ENCODE measurements at places on chromosomes 7 and 10. TPM values are rescaled to one million over a fixed set of nuclear protein-coding genes. Genes with fewer than 3 reads are reported as not detected.

Gene SPDYE2B
- not detected for total RNA-seq

Gene CYREN
- 30.8 TPM for total RNA-seq

Gene TMEM196
- not detected for total RNA-seq

Gene STK32C
- 7.1 TPM for total RNA-seq

Gene CCL24
- not detected for total RNA-seq

Gene GNAT3
- total RNA-seq: not detected

Gene PTPRZ1
- total RNA-seq: 6.9 TPM

Gene PNLIPRP1
- not detected for total RNA-seq

- no peaks in the 10 kb centered on the region for H3K27me3 ChIP-seq
- H3K4me3 ChIP-seq: peak overlapping the region; percentile 81
- peaks cover 26% of the 10 kb centered on the region for H3K4me1 ChIP-seq
- no peak overlapping the region for H3K27ac ChIP-seq
- H3K36me3 ChIP-seq: peaks cover 17% of the 10 kb centered on the region
Measured at GRCh38 chr10:73493781-73494180, 2.0 kb downstream of the PPP3CB start.

- no peak for DNase-seq
- H3K36me3 ChIP-seq: no peaks in the 10 kb centered on the region
- H3K4me1 ChIP-seq: peaks cover 58% of the 10 kb centered on the region
- no peak overlapping the region for H3K27ac ChIP-seq
- no peaks in the 10 kb centered on the region for H3K27me3 ChIP-seq
Measured at GRCh38 chr7:55536619-55537457, 35.5 kb downstream of the VOPP1 start.

DNA sequence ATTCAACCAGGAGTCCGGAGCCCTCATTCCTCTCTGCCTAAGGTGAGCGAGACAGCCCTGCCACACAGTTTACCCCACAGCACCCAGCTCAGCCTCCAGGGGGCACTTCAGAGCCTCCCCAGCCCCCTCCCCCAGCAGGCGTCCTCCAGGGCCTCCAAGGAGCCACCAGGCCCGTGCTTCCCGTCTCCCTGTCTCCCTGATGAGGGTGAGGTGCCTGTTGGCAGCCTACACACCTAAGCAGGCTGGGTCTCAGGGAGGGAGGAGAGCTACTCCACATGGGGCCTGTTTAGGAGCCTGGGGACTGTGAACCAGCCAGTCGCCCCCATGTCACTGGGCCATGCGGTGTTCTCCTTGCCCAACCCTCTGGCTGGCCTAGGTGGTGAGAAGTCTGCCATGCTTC is 28.9 kb upstream of the TRIM8 start:
- H3K27ac ChIP-seq: peak overlapping the region; percentile 54
- peaks cover 18% of the 10 kb centered on the region for H3K36me3 ChIP-seq
- H3K4me3 ChIP-seq: no peak overlapping the region
- H3K27me3 ChIP-seq: no peaks in the 10 kb centered on the region

DNA sequence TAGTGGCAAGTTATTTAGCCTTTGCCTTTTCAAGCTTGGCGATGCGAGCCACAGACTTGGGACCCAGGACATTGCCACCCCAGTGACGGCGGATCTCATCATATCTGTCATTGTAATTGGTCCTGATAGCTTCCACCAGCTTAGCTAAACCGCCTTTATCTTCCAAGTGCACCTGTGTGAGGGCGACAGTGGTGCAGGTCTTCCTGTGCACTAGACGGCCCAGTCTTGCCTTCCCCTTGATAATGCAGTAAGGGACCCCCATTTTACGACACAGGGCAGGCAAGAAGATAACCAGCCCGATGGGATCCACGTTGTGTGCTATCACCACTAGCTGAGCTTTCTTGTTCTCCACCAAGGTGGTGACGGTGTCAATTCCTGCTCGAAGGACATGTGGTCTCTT is 99.6 kb upstream of the ITGB1 start:
- H3K36me3 ChIP-seq: no peaks in the 10 kb centered on the region
- H3K4me1 ChIP-seq: no peaks in the 10 kb centered on the region
- no peak overlapping the region for H3K27ac ChIP-seq
- DNase-seq: no peak
- H3K27me3 ChIP-seq: no peaks in the 10 kb centered on the region

DNA sequence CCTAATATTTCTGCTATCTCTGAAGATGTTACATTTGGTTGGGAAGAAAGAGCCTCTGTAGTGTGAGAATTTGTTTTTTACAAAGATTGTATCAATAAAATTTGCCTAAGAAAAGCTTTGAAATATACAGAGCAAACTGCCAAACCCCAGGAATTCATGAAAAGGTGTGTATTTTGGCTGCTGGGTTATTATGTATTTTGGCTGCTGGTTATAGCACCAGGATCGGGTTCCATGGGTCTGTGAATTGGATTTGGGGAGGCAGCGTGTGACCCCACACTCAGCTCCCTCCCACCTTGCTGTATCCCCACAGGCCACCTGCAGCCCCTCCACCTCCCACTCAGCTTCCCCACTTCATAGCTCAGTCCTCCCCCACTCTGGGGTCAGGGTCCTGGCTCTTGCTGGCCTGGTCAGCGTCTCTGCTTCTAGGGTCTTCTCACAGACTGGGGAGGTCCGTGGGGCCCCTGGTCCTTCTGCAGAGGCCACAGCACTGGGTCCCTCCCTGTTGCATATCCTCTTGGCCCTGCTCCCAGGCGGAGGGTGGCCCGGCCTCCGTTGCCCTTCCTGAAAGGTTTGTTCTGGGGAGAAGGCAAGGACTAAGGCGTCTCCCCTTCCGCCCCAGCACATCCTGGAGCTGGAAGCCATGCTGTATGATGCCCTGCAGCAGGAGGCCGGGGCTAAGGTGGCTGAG is 24.0 kb upstream of the DPYSL4 start:
- no peak for DNase-seq
- no peaks in the 10 kb centered on the region for H3K27me3 ChIP-seq
- no peak overlapping the region for H3K27ac ChIP-seq
- peaks cover 15% of the 10 kb centered on the region for H3K36me3 ChIP-seq

GRCh38 chr10:132397036-132397541 is at the start of gene PWWP2B:
Gene PWWP2B (plus strand): TSS chr10:132397200. CDS start chr10:132397227, 27 bp downstream.
- H3K27me3 ChIP-seq: no peaks in the 10 kb centered on the region
- peak within 1 kb of the TSS; percentile 74 for H3K4me3 ChIP-seq
- peak within 1 kb of the TSS; percentile 91 for H3K27ac ChIP-seq
- H3K36me3 ChIP-seq: no peaks in the 10 kb centered on the region
- H3K4me1 ChIP-seq: peaks cover 42% of the 10 kb centered on the region
- no peak for DNase-seq

DNA sequence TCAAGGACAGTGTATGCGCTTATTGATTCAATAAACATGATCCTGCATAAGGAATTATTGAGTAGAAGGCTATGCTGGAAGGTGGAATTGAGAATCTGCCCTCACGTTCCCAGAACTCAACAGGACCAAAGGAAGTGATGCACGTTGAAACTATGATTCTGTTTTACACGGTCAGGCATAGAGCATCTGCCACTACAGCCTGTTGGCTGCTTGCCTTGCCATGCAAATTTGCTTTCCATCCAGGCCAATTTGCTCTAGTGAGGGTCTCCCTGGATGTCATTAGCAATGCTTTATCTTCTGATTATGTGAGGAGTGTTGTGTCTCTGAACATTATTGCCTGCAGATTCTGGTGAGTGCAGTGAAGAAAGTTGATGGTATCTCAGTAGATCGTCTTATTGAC is 132.9 kb downstream of the ADRA2A start:
- no peak overlapping the region for H3K27ac ChIP-seq
- no peak overlapping the region for H3K4me3 ChIP-seq
- DNase-seq: peak; percentile 53
- H3K4me1 ChIP-seq: no peaks in the 10 kb centered on the region
- H3K36me3 ChIP-seq: no peaks in the 10 kb centered on the region

DNA sequence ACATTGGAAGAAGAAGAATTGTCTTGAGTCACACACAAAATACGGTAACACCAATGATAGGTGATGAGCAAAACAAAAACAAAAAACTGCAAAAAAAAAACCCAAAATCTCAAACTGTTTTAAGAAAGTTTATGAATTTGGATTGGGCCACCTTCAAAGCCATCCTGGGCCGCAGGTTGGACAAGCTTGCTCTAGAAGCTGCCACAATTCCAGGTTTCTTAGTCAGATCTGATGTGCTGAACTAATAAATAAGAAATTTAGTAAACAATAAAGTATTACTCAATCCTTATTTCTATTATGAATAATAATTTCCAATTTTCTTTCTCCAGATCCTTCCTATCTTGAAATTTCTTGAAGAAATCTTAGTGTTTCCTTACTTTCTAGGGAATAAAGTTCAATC is 10.0 kb downstream of the WASL start:
- H3K36me3 ChIP-seq: no peaks in the 10 kb centered on the region
- H3K27ac ChIP-seq: no peak overlapping the region
- H3K27me3 ChIP-seq: no peaks in the 10 kb centered on the region
- no peak overlapping the region for H3K4me3 ChIP-seq
- DNase-seq: no peak

DNA sequence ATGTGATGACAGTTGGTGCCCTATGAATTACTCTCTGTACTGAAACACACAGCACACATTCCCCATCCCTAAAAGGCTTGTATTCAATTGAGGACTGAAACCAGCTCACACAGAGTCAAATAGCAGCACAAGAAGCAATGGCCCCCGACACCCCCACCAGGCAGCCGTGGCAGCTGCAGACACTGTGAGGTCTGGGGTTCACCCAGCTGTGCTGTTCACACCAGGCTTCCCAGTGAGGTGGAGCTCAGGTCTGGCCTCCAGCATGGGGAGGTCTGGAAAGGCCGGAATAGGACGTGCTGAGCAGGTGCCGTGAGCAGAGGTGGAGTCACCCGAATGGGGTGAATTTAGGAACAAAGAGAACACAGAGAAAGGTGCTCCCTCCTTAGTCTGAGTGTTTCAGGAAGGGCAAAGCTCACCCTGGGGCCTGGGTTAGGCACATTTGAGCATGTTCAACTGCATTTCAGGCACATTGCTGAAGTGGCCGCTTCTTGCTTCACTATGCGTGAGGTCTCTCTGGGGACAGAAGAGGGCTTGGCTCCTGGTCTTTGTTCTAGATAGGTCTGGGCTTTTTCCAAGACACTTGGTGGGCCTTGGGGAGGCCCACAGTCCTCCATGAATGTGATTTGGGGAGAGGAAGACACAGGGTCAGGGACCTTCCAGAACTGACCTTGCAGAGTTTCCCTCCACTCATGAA is 41.1 kb downstream of the C10orf120 start:
- no peak for DNase-seq
- no peak overlapping the region for H3K4me3 ChIP-seq
- no peaks in the 10 kb centered on the region for H3K27me3 ChIP-seq
- no peaks in the 10 kb centered on the region for H3K36me3 ChIP-seq

DNA sequence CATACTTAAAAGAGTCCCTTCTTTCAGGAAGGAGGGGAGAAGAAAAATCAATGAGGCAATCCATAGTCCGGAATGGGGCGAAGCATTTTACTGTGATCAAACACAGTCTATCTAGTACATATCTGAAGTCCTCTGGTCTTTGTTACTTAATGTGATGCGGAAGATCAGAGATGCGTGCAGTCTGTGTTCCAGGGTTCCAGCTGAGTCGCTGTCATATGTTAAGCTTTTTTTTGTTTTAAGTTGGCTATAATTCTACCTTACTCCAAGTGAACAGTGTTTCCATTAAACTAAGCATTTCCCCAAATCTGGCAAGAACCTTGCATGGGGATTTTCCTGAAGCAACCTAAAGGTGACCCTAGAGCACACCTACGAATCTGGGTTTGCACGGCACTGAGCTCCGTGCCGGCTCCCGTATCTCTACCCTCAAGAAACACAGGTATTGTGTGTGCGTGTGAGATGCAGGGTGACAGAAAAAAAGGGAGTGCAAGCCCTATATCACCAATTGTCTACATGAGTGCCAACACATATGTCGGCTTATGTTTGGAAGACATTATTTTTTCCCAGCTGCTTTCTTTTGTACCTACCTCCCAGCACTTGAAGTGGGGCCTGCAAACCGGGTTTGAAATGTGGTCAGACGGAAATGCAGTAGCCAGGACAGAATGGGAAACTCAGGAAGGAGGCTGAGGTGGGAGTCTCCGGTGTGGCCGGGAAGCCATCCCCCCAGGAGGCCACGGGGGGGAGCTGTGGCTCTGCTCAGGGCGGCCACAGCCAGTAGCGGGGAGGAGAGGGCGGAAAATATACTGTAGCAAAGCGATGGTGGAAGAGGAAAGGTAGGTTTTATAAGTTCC is 435.8 kb upstream of the MGMT start:
- H3K36me3 ChIP-seq: no peaks in the 10 kb centered on the region
- no peak for DNase-seq
- no peak overlapping the region for H3K27ac ChIP-seq

DNA sequence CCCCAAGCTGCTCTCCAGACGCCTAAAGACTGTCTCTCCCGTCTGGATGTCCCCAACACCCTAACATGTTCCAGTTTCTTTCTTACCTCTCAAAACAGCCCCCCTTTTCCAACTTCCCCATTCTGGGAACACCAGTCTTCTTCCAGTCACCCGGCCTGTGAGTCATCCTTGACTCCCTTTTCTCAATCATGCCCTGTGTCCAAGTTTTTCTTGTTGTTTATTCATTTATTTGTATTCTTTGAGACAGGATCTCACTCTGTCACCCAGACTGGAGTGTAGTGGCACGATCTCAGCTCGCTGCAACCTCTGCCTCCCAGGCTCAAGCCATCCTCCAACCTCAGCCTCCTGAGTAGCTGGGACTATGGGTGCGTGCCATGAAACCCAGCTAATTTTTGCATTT is 15.6 kb downstream of the SNX10 start:
- no peak overlapping the region for H3K4me3 ChIP-seq
- no peak for DNase-seq
- no peaks in the 10 kb centered on the region for H3K36me3 ChIP-seq
- H3K27ac ChIP-seq: no peak overlapping the region

- no peaks in the 10 kb centered on the region for H3K36me3 ChIP-seq
- H3K4me3 ChIP-seq: no peak overlapping the region
- DNase-seq: no peak
- no peak overlapping the region for H3K27ac ChIP-seq
- H3K4me1 ChIP-seq: no peaks in the 10 kb centered on the region
Measured at GRCh38 chr7:111789870-111790269, 227.6 kb upstream of the IMMP2L start.

- H3K36me3 ChIP-seq: no peaks in the 10 kb centered on the region
- no peaks in the 10 kb centered on the region for H3K27me3 ChIP-seq
- no peak overlapping the region for H3K4me3 ChIP-seq
Measured at GRCh38 chr10:98589691-98590090, 143.0 kb upstream of the HPS1 start.
